ENCODE measurements at places on chromosomes 7 and 10.

DNA sequence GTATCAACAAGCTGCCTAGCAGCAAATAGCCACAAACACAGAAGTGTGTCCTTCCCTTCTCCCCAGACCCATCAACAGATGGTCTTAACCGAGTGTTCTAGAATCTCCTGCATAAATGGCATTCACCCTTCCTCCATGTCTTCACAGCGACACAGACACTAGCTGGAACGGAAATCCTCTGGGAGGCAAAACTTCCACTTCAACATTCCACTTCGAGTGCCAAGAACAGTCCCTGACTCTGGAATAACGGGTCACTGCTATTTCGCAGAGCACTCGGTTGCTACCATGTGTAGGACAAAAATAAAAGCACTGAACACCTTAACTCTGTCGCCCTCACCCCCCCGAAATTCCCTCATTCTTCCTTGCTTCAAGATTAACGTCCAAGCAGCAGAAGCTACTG lies 65.1 kb downstream of the SFMBT2 start:
- DNase-seq: no peak

GRCh38 chr10:361203-362081 lies 226.2 kb downstream of the ZMYND11 start:
- no peak for DNase-seq

- DNase-seq: peak; percentile 81
These were observed 117.6 kb downstream of the HIP1 start for GRCh38 chr7:75621124-75621523.

DNA sequence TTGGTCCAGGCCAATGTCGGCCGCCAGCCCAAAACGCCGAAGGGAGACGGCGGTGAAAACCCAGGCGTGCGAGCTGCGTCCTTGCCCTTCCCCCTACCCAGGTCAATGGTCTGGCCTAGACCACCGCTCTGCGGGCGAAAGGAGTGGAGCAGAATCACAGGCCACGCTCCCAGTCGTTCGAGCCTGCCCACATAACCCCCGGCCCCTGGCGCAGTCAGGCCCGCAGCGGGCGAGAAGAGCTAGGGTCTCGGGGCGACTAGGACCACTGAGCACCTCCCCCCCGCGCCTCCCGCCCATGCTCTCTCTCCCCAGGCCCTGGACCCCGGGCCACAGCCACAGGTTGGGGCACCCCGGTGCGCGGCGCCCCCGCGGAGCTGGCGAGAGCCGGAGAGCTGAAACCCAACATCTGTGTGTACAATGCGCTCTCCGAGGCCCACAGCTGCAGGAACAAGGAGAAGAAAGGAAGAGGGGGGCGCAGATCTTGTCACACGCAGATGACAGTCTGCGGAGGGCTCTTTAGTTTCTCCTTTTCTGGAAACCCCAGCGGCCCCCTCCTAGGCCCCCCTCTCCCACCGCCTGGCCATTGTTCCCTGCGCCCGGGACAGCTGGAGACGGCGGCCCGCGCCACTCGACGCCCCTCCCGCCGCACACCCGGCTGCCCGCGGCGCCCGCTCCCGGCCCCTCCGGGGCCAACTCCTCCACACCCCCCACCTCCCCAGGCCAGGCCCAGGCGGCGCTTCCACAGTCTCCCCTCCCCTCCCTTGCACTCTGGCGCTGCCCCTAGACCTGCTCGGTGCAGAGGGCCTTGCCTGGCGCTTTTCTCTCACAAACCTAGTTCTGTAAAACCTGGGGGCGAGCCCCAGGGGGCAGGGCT lies 355.0 kb downstream of the DNAJB6 start:
- DNase-seq: no peak

DNA sequence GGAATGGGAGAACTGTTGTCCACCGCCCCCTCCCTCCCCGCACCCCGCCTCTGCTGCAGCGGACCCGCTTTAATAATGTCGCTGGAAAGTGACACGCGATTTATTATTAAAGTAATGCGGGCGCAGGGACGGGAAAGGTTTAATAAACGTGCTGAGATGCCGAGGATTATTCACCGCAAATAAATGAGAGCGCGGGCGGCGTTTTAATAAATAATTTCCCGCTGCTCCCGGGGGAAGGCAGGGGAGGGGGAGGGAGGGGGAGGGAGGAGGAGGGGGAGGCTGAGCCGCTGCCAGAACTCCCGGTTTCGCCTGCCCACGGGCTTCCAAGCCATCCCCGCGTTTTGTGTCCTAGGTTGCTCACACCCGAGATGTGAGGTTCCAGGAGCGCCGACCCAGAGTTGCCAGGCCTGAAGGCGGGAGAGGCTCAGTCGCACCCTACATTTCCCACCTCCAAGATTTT lies 5.1 kb downstream of the KAZALD1 start:
- no peak for DNase-seq

DNA sequence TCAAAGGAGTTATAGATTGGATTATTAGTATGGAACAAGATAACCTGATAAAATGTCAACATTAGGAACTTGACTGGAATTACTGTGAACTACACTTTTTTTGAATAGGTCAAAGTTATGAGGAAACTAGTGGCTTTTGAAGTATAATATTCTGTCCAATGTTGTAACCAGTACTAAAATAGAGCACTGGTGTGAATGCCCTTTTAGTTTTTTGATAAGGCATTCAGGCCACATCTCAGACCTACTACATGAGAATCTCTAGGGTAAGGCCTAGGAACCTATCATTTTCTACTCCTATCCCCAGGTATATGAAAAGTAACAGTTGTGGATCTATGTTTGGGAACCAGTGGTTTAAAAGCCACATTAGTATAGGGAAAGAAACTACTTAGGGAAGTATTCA lies 16.4 kb downstream of the KMT2E start:
- no peak for DNase-seq

GRCh38 chr7:27586825-27587224 lies 75.9 kb downstream of the HIBADH start:
- peak; percentile 84 for DNase-seq

GRCh38 chr7:84194484-84195271 lies at the start of gene SEMA3A:
SEMA3A (minus strand) TSS chr7:84194789; CDS start chr7:84194586, 203 bp downstream.
- DNase-seq: no peak

GRCh38 chr7:132782777-132783640 lies 206.7 kb upstream of the PLXNA4 start:
- DNase-seq: no peak

DNA sequence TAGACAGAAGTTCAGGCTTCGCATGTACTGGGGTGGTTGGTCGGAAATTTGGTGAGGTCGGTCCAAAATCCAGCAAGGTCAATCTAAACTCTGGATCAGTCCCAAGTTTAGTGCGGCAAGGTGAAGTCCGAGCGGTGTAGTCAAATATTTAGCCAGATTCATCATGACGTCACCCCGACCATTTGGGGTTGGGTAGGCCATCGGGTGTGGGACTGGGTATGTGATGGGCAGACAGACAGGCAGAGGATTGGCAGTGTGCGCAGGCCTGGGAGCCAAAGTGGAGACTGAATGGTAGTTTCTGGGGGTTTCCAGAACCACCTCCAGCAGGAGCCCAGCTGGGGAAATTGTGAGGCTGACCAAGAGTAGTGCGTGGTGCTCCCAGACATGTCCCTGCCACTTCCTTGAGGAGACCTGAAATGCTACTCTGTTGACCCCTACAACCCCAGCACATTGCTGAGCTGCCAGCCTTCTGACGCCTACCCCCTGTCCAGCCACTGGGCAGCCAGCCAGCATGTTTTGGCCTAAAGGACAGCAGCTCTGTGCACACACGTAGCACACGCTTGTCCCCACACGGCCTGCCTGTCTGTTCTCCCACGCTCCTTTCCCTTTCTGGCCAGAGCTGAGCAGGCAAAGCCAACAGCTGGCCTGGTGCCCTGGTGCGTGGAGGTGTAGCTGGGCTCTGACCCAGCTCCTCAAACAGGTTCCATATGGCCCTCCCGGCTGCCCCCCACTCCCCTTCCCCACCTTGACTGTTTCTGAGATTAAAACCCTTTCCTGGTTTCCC lies 55.9 kb downstream of the FAM241B start:
- DNase-seq: no peak

- peak; percentile 29 for DNase-seq
These were observed 707 bp downstream of the PTER start for GRCh38 chr10:16437540-16437894.

GRCh38 chr7:148264933-148265557 lies 325.5 kb upstream of the C7orf33 start:
- DNase-seq: peak; percentile 12

GRCh38 chr7:121913947-121914675 lies 41.1 kb downstream of the PTPRZ1 start:
- DNase-seq: no peak

GRCh38 chr10:95837783-95838182 lies 70.0 kb upstream of the CC2D2B start:
- DNase-seq: no peak

DNA sequence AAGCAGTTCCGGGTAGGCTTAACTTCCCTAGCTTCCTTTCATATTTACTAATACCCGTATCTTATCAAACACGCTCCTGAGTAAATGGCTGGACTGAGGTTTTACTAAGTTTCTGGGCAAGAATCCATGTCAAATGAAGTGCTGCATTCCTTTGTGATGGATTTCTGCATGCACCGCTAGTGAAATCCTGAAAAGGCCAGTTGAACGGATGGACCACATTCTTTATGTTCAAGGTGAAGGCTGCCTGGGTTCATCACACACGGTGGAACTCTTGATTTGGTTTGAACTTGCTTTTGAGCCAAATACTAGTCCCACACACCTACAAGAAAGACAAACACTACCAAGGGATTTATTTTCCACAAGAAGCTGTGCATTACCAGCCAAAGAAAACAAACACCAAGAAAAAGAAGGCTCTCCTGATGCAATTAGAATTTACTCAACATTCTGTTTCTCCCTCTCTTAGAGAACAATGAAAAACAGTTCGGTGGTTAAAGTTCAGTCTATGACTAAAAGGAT lies 255.0 kb upstream of the SEMA3C start:
- no peak for DNase-seq

DNA sequence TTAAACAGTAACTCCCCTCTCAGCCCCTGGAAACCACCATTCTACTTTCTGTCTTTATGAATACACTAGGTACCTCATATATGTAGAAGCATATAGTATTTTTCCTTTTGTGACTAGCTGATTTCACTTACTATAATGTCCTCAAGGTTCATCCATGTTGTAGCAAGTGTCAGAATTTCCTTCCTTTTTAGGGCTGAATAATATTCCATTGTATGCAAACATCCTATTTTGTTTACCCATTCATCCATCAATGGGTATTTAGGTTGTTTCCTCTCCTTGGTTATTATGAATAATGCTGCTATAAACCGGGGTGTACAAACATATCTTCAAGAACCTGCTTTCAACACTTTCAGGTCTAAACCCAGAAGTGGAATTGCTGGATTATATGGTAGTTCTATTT lies 125.3 kb downstream of the SGMS1 start:
- no peak for DNase-seq

GRCh38 chr10:92264249-92264648 lies 26.6 kb downstream of the CPEB3 start:
- no peak for DNase-seq

DNA sequence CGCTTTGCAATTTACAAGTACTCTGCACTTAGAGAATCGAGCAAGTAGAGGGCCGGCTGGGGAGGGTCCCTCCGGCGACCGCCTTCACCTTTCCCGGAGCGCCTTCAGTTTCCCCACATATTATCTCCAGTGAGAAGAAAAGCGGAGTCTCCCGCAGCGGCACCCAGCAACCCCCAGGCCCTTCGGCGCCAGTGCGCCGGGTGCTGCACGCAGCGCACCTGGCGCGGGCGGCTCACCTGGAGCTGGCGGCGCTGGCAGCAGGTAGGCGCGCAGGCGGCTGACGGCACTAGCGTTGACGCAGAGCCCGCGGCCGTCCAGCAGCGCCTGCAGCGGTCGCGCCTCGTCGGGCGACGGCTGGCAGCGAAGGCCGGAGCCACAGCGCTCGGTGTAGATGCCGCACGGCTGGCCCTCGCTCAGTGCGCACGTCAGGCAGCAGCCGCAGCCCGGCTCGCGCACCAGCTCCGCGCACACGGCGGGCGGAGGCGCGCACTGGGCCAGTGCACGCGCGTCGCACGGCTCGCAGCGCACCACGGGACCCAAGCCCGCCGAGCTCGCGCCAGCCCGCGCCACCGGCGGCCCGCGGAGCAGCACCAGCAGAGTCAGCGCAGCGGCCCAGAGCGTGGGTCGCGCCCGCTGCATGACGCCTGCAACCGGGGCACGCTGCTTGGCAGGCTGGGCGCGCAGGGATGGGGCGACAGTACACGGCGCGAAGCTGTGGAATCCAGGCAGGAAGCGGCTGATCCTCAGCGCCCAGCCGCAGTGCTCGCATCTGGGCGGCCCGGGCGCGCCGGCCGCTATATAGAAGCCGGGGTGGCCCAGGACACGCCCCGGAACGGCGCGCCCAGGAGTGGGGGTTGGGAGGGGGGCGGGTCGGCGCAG lies at the start of gene IGFBP3:
TSS of gene IGFBP3 (minus strand) at position 771 of the 879 bp plus-strand sequence. CDS start at position 639, 132 bp downstream.
- no peak for DNase-seq

DNA sequence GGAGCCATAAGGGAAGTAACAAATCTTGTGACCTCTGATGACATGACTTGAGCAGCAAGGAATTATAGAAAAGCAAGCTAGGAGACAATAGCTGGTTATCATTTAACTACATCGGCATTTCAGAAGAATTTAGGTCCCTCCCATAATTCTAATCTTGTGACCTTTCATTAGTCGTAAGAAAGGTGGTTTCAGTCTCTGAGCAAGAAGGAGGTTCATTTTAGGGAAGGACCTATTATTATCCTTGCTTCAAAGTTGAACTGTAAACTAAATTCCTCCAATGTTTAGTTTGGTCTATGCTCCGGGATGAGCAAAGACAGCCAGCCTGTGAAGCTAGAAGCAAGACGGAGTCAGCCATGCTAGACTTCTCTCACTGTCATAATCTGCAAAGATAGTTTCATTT lies 159.6 kb downstream of the SLC16A9 start:
- no peak for DNase-seq

- DNase-seq: no peak
These were observed 1.3 kb upstream of the PPRC1 start for GRCh38 chr10:102131286-102132170.

DNA sequence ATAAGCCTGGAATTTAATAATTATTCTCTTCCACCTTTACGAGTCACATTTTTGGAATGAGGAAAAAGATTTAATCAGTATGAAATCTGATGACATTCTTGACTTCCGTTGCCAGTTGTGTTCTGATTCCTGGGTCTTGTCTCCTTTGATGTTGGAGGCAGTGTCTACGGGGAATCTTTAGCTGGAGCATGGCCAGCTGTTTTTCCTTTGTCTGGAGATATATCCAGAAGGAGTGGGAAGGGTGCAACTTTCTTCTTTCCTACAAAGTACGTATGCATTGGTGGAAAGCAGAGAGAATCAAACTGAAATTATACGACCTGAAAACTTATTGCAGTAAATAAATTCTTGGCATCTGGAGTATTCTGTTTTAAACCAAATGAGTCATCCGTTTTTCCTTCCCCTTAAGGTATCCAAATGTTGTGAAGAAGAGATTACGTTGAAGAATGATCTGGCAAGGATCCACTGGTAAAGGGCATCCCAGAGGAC lies 6.9 kb upstream of the GNG11 start:
- DNase-seq: no peak
